ENCODE measurements at places on chromosomes 6 and 20.

GRCh38 chr6:34288581-34288980 is 39.8 kb upstream of the SMIM29 start:
- no peak for DNase-seq

DNA sequence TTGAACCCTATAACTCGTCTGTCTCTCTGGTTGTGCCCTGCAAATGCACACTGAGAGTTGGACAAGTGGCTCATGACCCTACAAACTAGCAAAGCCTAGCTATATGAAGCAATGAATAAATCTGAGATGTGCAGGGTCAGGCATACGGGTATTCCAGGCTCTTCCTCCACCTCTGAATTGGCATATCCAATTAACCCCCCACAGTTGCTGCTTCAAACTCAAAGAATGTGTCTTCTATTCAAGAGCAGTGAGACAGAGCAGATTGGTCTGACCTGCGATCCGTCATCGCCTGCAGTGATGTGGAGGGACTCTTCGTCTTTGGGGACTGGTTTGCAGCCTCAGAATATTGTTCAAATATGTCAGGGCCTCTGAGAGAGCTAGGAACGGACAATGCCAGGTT is 59.8 kb downstream of the LAMP5 start:
- DNase-seq = no peak

DNA sequence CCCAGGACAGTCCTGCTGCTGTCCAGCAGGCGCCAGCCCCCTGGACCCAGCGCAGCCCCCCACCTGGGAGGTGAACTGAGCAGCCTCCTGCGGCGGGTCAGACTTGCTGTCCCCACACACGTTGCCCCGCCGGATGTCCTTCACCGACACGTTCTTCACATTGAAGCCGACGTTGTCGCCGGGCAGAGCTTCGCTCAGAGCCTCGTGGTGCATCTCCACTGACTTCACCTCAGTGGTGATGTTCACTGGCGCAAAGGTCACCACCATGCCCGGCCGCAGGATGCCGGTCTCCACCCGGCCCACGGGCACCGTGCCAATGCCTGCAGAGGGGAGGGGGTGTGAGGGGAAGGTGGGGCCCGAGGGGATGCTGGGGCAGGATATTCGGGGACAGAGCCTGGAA is 8.5 kb downstream of the EEF1A2 start:
- no peak for DNase-seq

GRCh38 chr20:50400705-50401586 is 109.2 kb upstream of the PTPN1 start:
- DNase-seq = no peak

- DNase-seq = no peak
Measured at GRCh38 chr20:47669152-47669425, 116.2 kb downstream of the SULF2 start.

DNA sequence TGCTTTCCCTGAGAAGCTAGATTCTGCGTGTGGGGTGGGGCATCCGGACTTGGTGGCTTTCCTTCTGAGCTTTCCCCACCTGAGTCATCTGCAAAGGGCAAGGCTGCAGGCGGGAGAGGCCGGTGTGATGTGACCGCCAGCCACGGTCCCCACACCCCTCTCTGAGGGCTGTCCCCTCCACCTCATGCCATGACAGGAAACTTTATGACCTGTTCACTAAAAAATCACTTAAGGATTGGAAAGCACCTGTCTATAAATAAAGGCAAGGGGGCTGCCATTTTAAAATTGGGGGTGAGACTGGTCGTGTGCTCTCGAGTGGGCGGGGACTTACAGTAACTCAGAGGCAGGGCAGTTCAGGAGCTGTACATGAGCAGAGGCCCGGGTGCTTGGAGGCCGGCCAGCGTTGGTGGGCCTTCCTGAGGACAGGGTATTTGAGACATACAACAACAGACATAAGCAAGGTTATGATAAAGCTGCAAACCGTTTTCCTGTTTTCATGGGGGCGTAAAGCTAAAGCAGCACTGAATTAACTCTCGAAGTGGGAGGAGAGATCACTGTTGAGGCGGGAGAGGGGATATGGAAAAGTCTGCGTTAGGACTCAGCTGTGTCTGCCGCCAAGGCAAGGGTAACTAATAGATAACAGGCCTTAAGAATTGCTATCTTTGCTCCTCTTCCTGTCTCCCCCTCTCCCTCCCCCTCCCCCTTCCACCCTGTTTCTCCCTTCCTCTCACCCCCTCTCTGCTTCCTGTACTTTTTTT is 16.1 kb upstream of the SERPINB1 start:
- DNase-seq = no peak

GRCh38 chr6:4020822-4021132 is 58.2 kb downstream of the FAM217A start:
- no peak for DNase-seq

DNA sequence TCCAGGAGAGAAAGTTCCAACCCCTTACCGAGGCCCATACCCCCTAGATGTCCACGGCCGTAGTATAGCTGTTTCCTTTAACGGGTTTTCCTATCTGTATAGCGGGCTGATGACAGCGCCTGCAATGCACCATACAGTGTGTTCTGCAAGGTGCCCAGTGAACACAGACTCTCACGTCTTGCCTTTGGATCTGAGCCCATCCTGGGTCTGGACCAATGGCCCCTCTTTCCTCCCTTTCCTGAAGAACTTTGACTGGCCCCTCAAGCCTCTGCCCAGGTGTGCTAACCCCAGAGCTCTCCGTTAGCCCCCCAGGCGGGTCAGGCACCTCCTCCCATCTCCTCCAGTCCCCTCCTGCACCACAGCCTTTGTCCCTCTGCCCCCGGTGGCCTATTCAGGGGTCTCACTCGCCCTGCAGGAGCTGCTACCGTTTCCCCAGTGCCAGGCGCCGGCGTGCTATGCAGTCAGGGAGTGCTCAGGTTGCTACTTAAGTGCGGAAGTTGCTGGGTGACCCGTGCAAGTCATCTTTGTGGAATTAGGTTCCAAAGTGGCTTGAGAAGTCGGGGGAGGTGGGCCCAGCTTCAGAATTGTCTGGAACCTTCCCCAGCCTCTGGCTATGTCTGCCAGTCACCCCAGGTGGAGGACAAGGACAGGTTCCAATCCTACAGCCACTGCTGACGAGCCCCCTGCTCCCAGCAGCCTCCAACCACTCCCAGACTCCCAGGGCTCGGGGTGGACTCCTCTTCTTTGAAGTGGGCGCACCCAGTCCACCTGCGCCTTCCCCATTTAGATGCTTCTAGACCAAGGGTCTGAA is 35.0 kb upstream of the ZBP1 start:
- DNase-seq = peak; percentile 39

GRCh38 chr20:51531141-51531710 is 11.3 kb downstream of the NFATC2 start:
- no peak for DNase-seq

DNA sequence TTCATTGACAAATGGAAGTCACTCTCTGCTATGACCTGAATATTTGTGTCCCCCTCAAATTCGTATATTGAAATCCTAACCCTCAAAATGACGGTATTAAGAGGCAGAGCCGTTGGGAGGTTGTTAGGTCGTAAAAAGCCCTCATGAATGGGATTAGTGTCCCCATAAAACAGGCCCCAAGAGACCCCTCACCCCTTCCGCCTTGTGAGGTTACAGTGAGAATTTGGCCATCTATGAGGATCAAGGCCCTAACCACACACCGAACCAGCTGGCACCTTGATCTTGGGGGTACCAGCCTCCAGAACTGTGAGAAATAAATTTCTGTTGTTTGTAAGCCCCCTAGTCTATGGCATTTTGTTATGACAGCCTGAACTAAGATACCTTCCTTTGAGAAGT is 52.5 kb upstream of the SLC22A16 start:
- DNase-seq = no peak

GRCh38 chr6:26600759-26601158 is 4.0 kb downstream of the ABT1 start:
- DNase-seq = no peak

GRCh38 chr6:118509009-118509617 is 39.0 kb upstream of the PLN start:
- DNase-seq = no peak

DNA sequence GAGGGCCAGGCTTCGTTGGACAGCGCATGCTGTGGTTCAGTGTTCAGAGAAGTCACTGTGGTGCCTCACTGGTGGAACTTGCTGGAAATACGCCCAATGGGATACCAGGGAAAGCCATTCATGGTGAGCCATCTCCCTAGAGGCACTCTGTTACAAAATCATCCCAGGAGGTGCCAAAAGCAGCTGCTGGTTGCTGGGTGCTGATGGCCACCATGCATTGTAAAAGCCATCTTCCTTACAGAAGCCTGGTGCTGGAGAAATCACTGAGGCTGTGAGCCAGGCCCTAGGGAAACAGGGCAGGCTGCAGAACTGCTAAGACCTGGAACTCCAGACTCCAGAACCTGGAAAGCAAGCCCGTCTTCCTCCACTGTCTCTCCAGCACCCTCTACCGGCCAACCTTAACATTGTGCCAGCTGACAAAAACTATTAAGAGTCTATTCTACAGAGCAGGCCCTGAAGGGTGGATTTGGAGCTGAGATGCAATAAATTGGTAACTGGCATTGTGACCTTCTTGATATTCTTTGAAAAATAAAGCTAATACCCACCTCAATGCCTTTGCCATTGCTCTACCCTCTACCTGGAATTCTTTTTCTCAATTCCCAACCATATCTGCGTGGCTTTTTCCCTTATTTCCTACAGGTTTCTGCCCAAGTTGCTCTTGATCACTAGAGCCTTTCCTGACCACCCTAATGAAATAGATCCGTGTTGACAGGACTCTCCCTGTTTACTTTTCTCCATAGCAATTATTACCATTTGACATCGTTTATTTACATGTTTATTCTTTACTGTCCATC is 18.5 kb downstream of the SNRPB start:
- DNase-seq = peak; percentile 70

GRCh38 chr20:50649590-50649989 is 41.8 kb downstream of the RIPOR3 start:
- DNase-seq = no peak

DNA sequence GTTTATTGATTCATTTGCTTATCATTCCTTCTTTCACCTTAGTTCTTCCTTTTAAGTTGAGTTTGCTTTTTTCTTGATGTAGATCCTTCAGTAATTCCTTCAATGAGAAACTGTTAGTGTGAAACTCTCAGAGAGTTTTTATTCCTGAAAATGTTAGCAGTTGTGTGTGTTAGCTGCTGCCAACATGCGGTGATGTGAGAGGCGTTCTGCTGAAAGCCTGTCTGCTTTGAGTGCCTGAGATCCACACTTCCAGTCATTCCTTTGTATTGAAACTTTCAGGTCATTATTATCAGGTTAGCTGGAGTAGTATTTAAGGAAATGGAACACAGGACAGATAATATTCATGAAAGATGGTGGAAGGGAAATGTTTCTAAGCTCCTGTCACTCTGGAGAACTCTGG is 70.0 kb upstream of the SUPT3H start:
- no peak for DNase-seq

DNA sequence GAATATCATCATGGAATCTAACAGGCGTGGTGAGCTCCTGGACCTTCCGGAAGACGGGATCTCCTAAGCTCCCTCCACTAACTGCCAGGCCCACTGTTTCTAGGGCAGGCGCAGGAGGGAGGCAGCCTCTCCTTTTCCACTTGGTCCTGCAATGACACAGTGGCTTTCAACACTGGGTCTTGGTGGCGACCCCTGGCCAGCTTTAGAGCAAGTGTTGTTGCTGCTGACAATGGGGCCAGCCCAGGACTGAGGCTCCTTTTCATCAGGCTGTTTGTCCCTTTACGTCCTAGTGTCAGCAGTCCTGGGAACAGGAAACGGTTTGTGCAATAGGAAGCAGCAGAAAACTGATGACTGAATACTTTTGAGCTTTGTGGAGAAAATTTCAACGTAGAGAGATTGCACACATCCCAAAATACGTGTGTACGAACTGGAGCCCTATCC is 9.7 kb upstream of the QKI start:
- DNase-seq = peak; percentile 57

GRCh38 chr6:150368762-150369161 is at the start of gene IYD:
Gene IYD, plus strand, starts transcription at chr6:150369012. Its CDS starts 20 bp downstream, at chr6:150369032.
- peak; percentile 86 for DNase-seq

DNA sequence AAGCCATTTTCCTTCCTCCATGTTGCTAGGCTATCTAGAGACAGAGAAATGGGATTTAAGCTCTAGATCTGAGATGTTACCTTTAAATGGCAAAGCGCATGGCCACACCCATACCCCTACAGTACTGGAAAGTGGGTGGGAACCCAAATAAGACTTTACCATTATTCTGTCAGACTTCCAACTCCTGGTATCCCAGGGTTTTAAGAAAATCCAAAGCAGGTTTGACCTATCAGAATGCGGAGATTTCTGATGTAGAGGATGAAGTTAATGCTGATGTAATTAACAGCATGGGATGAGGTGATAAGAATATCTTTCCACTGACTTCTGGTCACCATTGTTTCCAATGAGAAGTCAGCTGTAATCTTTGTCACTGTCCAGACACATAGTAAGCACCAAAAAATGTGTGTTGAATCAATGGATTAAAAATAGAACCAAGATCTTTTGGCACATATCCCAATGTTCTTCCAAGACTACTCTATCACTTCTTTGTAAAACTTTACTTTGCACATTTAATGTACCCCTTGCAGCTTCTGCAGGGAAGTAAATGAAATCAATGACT is 140.8 kb upstream of the INSM1 start:
- no peak for DNase-seq

DNA sequence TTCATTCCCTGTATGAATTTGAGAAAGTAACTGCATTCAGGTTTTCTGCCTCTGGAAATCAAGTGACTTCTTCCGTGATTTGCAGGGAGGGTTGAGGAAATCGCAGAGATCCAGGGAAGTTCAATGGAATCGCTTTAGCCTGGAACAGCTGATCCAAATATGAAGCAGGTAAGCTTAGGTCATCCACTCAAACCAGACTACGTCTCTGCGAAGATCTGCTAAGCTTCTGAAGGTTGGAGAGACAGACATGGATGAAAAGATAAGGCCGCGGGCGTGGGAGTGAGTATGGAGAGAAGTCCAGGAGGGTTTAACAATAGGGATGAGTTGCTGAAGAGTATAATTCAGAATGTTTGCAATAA is 34.2 kb upstream of the BTN3A2 start:
- no peak for DNase-seq

- no peak for DNase-seq
Measured at GRCh38 chr6:22306741-22307466, 10.1 kb upstream of the PRL start.

All from left lobe of liver (tissue), 2 donors.